WERI-Rb-1 (cell line): ENCODE measurements at places on chromosomes 13 and 19.

GRCh38 chr19:31258211-31259052, 90.8 kb downstream of the TSHZ3 start:
- DNase-seq: no peak

GRCh38 chr13:103039183-103039582, 27.0 kb downstream of the SLC10A2 start:
- no peak for DNase-seq

DNA sequence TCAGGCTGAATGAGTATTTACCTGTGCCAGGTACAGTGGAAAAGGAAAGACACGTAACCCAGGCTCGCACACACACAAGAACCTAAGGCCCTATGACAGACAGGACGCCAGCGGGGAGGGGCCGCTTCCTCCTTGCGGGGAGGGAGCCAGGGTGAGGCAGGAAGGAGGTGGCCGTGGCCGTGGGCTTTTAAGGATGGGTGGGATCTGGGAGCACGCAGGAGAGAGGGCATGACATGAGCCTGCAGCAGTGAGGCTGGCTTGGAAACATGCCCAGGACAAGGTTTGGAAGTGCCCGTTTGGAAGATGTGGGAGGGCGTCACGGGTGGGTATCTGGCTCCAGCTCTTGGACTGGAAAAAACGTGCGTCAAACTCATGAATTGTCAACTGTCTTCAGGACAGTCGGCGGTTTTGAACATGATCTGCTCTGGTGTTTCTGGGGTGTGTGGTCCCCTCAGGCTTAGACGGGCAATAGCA, 20.1 kb downstream of the SH3GL1 start:
- no peak for DNase-seq

GRCh38 chr13:57314897-57315520, 148.0 kb downstream of the PRR20E start:
- DNase-seq: peak; percentile 23

- peak; percentile 41 for DNase-seq
Observed at GRCh38 chr19:16376649-16377048, 52.0 kb downstream of the KLF2 start.

- no peak for DNase-seq
Observed at GRCh38 chr13:40599124-40599523, 67.3 kb downstream of the FOXO1 start.

DNA sequence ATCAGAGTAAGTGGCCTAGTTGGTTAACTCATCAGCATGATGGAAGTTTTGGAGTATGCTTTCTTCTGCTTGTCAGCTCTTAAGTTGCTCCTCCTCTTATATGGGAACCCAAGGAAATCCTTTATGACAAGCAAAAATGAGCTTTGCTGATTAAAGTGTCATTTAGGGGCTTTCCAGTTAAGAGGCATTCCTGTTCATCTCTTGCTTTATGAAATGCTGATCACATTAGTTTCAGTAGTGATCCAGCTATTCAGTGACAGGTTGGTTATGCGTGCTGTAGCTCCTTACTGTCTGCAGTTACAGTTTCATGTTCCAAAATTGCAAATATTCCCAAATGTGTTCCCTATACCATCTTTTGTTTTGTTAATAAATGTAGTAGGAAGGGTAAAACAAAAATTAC, 146.6 kb downstream of the CDK8 start:
- DNase-seq: no peak

- DNase-seq: no peak
Observed at GRCh38 chr13:98397221-98397620, 179.7 kb downstream of the STK24 start.

DNA sequence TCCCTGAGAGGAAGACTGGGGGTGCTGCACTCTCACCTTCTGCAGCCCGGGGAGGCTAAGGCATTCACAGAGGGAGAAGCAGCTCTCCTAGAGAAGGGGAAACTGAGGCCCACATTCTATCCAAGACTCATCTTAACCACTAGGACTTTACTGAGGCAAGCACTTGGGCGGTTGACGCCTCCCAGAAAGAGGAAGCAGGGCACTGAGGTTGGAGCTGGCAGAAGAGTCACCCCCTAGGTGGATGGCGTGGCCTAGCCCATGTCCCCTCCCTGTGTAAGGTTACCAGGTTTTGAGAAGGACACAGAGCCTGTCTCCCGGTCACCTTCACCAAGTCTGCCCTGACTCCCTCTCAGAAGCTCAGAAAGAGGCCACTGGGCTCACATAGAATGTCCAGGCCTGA, 2.7 kb downstream of the S1PR2 start:
- no peak for DNase-seq

DNA sequence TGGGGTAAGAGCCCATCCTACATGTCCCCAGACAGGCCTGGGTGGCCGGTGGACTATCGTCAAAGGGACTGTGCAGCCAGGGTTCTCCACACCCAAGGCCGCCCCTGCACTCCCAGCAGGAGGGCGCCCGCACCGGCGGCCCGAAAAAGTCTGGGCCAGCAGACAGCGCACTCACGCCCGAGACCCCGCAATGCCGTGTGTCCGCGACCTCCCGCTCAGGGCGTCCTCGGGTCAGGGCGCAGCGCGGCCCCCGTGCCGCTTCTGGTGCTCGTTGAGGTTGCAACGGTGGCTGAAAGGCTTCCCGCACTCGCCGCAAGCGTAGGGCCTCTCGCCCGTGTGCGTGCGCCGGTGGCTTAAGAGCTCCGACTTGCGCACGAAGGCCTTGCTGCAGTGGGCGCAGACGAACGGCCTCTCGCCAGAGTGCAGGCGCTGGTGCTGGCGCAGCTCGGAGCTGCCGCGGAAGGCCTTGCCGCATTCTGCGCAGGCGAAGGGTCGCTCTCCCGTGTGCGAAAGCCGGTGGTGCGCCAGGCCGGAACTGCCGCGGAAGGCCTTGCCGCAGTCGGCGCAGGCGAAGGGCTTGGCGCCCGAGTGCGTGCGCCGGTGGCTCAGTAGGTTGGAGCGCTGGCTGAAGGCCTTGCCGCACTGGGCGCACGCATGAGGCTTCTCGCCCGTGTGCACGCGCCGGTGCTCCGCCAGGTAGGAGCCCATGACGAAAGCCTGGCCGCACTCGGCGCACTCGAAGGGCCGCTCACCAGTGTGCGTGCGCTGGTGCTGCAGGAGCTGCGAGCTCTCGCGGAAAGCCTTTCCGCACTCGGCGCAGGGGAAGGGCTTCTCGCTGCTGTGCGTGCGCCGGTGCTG, 2.8 kb upstream of the A1BG start:
- no peak for DNase-seq

GRCh38 chr13:111587249-111587648, 266.8 kb downstream of the TEX29 start:
- DNase-seq: no peak

DNA sequence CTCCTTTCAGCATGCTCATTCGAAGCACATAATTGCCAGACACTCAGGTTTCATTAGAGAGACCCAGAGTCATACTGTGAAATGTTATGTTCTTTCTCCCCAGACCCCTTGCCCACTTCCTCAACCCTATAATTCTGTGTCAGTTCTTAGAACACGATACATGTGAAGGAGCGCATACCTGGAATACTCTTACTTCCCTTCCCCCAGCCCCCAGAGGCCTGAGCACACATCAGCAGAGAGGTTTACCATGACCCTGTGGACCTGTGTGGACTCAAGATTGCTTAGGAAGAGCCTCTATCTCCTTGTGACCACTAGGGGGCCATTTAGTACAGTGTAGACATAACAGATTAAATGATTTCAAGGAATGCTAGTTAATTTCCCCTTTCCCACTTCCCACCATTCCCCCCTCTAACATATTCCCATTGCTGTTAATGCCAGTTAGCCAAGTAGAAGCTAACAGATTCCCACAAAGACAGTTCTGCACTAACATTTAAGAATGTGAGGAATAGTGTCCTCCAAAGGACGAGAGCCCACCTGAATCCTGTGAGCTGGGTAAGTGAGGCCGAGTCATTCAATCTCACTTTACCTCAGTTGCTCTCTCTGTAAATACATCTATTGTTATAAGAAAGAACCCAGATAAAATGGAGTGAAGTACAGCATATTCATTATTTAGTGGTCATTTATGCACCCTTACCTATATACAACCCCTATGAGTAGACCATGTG, 154.2 kb upstream of the MAB21L1 start:
- peak; percentile 60 for DNase-seq

- DNase-seq: no peak
Observed at GRCh38 chr19:11050323-11051114, 38.7 kb upstream of the LDLR start.

DNA sequence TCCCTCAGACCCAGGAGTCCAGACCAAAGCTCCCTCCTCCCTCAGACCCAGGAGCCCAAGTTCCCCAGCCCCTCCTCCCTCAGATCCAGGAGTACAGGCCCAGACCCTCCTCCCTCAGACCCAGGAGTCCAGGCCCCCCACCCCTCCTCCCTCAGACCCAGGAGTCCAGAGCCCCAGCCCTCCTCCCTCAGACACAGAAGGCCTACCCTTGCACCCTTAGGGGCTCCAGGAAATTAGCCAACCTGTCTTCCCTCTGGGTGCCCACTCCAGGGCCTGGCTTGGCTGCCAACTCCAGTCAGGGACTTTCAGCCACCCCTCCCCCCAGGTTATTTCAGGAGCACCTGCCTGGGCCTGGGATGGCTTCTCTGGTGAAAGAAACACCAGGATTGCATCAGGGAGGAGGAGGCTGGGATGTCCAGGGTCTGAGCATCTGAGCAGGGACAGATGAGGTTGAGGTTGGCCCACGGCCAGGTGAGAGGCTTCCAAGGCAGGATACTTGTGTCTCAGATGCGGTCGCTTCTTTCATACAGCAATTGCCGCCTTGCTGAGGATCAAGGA, at the start of gene FGF21:
Gene FGF21, plus strand, starts transcription at position 441 of the 558 bp plus-strand sequence. CDS start 713 bp downstream, outside the sequence.
- no peak for DNase-seq

DNA sequence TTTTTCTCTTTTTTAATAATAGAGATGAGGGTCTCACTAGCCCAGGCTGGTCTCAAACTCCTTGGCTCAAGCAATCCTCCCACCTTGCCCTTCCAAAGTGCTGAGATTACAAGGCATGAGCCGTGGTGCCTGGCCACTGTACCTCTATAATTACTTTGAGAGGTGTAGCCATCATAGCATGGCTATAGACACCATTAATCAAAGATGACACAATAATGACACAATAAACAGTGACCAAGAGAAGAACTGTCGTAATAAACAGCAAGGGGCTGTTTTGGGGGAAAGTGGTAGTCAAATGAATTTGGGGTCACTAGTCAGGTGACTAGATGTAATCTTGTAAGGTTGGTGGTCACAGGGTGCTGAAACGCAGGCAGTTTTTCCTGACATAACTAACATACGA, 30.4 kb downstream of the KLF5 start:
- no peak for DNase-seq

DNA sequence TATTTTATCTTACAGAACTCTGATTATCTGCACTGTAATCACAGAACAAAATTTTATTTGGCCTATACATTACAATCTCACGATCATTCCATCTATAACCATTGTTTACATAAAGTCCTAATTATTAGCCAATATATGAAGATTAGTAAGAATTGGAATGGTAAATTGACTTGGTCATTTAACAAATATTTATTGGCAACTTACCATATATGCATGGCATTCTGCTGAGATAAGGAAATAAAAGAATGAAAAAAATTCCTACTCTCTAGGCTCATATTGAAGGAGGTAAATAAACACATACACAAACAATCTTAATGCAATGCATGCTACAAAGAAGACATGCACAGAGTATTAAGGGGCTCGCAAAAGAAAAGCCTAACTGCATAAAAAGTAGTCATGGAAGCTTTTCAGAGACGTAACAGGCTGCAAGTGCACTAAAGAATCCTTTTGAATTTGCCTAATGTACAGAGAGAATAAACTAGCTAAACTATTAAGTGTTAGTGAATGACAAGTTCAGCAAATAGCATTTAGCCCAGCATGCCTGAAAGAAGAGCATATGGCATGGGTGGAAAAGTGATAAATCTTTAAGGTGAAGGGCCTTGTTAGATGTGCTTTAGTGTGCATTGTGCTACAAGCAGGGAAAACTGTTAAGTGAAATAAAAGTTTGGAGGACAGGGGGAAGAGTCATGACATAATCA, 1131.1 kb downstream of the PCDH9 start:
- no peak for DNase-seq

- DNase-seq: no peak
Observed at GRCh38 chr13:24249624-24250023, 59.8 kb upstream of the C1QTNF9 start.

GRCh38 chr19:49818649-49819370, 721 bp downstream of the MED25 start:
- no peak for DNase-seq

DNA sequence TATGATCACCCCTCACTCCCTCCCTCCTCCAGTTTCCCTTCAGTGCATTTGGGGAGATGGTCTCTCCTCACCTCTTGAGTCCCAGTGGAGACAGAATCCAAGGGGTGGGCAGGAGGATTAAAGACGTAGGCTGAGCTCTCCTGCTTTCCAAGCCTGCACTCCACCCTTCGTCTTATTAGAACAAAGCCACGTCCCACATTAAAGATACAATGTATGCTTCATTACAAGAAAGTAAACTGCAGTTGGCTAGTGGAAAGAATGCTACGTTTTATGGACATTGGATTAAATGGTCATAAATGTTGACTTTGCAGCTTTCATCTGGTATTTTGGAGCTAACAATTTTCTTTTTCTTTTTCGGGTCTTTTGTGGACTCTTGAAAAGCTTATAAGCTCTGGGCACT, 1.5 kb upstream of the KLK11 start:
- DNase-seq: no peak

DNA sequence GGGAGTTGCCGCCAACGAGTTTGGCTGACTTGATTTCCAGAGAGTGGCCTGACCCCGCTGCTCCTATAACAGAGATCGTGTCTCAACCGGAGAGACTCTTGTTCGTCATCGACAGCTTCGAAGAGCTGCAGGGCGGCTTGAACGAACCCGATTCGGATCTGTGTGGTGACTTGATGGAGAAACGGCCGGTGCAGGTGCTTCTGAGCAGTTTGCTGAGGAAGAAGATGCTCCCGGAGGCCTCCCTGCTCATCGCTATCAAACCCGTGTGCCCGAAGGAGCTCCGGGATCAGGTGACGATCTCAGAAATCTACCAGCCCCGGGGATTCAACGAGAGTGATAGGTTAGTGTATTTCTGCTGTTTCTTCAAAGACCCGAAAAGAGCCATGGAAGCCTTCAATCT, 21.6 kb downstream of the NLRP4 start:
- no peak for DNase-seq

DNA sequence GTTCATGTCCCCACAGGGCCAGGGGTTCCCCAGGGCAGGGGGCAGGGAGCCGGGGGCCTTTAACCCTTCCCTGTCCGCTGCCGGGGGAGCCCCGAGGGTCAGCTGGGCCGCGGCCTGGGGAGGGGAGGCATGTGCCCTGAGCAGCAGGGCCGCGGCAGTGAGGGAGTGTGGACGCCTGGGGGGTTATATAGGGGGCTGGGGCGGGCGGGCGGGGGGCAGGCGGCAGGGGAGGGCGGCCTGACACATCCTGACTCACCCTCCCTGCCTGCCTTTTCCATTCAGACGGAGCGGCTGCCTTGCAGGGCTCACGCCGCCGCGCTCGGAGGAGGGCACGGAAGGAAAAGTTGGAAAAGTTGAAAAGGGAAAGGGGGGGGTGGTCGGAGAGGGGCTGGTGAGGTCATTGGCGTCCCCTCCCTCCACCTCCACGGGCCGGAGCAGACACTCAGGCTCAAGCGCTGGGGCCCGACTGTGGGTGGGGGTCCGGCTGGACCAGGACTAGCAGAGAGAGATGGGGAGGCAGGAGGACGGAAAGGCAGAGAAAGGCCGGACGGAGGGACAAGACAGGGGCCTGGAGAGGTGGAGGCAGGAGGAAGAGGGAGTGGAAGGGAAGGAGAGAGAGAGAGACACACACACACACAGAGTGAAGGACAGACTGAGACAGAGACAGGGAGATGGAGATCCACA, at the start of gene IL11:
Gene IL11, minus strand, starts transcription at position 159 of the 684 bp plus-strand sequence. Its CDS starts 153 bp downstream, at position 6.
- no peak for DNase-seq

GRCh38 chr13:83229574-83230305, 652.5 kb downstream of the SLITRK1 start:
- no peak for DNase-seq
